Kidney (tissue), 22 donors: ENCODE measurements at places on chromosomes 5 and 9. TPM values are rescaled to one million over a fixed set of nuclear protein-coding genes. Genes with fewer than 3 reads are reported as not detected.
A peak's percentile ranks its signal among the peaks of the same experiment; 100 is the strongest.

Gene SLC22A4
- total RNA-seq, result 2.4 TPM

Gene PLPP1
- total RNA-seq, result 144 TPM

Gene BAAT
- 0.09 TPM for total RNA-seq

Gene IRX2
- 44.2 TPM for total RNA-seq

- DNase-seq, result no peak
Observed at GRCh38 chr5:96946381-96946780, 10.5 kb downstream of the LNPEP start.

DNA sequence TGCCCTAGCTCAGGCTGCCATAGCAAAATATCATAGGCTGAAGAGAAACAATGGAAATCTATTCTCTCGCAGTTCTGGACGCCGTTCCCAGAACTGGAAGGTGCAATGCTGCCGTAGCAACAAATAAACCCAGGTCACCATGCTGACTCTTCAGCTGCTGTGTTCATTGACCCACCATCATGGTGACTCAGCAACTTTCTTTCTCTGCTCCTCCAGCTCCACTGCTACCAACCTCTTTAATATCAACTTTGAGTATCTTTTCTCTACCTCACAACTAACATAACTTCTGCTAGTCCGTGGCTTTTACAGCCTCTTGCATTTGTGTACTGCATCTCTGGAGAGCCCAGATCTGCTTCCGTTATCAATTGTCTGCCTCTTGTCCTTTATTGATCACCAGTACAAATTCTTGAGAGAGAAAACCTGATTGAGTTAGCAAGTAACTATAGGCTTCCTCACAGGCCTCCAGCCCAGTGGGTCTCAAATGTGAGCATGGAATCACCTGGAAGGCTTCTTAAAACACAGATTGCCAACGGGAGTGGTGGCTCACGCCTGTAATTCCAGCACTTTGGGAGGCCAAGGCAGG lies 47.3 kb upstream of the SLC30A5 start:
- no peak for DNase-seq

GRCh38 chr5:173789031-173789920 lies 98.9 kb upstream of the CPEB4 start:
- DNase-seq, result no peak

DNA sequence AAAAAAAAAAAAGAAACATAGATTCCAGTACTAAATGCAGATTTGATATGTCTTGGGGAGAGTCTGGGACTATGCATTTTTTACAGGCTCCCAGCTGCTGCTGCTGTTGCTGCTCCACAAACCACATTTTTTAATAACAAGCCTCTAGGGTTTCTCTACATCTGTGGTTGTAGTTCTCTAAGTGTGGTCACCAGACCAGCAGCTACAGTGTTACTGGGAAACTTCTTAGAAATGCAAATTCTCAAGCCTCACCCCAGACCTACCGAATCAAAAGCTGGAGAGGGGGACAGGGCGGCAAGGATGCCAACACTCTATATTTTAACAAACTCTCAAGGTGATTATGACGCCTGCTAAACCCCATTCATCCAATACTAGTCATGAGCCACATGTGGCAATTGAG lies 293.4 kb upstream of the PTGER4 start:
- no peak for DNase-seq

DNA sequence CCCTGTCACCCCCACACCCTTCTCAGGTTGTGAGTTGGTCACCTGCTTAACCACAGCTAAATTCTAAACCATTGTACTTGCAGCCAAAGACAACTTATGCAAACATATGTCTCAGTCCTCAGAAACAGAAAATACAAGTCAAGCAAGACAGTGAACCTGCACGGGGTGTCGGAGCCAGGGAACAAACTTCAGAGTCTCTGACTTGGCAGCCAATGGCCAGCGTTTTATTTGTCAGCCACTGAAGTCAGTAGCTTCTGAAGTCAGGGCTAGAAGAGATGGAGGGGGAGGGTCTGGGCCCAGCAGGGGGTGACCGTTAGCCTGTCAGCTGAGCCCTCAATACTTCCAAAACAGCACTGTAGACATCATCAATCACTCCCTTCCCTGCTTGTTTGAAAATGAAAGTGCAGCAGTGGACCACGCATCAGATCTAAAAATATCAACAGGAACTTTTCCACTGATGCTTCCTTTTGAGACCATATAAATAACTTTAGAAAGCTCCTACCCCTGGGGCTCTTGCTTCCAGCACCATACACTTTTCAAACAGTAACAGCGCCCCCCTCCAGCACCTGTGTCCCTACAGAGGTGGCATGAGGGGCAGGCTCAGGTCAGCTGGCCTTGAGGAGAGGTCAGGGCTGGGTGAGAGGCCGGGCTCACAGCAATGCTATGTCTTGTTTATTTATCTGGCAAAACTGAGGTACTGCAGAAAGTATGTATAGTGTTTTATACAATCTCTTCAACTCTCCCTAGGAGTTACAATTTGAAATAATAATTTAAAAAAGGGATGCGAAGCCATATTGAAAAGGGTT lies 142.5 kb downstream of the ACER2 start:
- DNase-seq, result peak; percentile 13

DNA sequence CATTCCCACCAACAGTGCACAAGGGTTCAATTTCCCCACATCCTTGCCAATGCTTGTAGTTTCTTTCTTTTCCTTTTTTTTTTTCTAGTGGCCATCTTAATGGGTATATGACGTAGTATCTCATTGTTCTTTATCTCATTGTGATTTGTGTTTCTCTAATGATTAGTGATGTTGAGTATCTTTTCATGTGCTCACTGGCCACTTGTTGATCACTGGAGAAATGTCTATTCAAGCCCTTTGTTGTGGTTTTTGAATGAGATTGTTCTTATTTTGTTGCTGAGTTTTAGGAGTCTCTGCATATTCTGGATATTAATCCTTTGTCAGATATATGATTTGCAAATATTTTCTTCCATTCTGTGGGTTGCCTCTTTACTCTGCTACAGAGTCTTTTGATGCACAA lies 1.6 kb upstream of the TMED9 start:
- no peak for DNase-seq
